ENCODE measurements at places on chromosomes 6 and 20.

DNA sequence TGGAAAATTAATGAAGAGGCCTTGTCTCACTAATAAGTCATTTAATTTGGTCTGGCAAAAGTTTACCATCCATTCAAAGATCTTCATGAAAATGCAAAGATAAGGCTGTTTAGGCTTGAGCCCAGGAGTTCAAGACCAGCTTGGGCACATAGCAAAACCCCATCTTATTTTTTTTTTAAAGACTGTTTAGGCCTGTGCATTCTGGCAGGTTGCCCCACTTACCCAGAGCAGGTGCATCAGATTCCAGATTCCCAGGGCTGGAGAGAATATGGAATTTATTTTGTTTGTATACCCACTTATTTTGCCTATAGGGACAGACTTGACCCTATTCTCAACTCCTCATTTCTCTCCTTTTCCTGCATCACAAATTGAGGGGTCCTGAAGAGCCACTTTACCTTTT lies 5.7 kb downstream of the FOXO3 start:
- no peak for DNase-seq

DNA sequence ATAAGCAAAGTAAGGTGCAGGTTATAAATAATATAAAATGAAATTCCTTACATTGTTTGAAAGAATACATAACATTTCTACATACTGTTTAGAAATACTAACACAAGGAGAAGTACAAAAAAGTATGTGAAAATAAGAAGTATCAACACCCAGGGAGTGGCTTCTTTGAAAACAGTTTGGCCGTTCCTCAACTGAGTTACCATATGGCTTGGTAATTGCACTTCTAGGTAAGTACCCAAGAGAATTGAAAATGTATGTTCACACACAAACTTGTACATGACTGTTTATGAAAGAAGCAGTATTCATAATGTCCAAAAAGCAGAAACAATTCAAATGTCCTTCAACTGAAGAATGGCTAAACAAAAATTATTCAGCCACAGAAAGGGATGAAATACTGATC lies 30.7 kb downstream of the PAK5 start:
- DNase-seq = no peak

- DNase-seq = no peak
Observed at GRCh38 chr6:91669154-91669870, 1082.4 kb upstream of the MAP3K7 start.

GRCh38 chr6:7175462-7175861 lies 67.7 kb downstream of the RREB1 start:
- no peak for DNase-seq
